Hematopoietic multipotent progenitor cell (in vitro differentiated cells): ENCODE measurements at places on chromosomes 5 and 9.
A peak's percentile ranks its signal among the peaks of the same experiment; 100 is the strongest.

GRCh38 chr5:142736247-142736632 is 33.9 kb upstream of the ARHGAP26 start:
- no peak for DNase-seq

- no peak for DNase-seq
Observed at GRCh38 chr5:155546075-155546474, 532.5 kb downstream of the KIF4B start.

DNA sequence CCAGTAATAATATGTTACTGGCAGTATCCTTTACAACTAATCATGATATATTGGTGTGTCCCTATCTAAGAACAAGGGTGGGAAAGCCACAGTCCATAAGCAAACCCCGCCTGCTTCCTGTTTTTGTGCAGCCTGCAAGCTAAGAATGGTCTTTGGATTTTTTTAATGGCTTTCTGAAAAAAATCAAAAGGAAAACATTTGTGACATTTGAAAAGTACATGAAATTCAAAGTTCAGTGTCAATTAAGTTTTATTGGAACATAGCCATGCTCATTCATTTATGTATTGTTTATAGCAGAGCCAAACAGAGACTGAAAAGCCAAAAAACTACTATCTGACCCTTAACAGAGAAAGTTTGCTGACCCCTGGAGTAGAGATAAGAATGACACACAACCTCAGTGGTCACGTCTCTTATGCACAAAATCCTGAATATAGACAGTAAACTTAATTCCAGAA is 12.8 kb upstream of the TMEM245 start:
- DNase-seq = peak; percentile 47

GRCh38 chr5:83368319-83368718 is 103.2 kb upstream of the VCAN start:
- DNase-seq = no peak

- peak; percentile 94 for DNase-seq
Observed at GRCh38 chr5:177390363-177391300, 6.4 kb downstream of the SLC34A1 start.

GRCh38 chr9:122366074-122366660 is 4.7 kb upstream of the PTGS1 start:
- no peak for DNase-seq

GRCh38 chr9:36207546-36208012 is 16.9 kb downstream of the CLTA start:
- DNase-seq = no peak

DNA sequence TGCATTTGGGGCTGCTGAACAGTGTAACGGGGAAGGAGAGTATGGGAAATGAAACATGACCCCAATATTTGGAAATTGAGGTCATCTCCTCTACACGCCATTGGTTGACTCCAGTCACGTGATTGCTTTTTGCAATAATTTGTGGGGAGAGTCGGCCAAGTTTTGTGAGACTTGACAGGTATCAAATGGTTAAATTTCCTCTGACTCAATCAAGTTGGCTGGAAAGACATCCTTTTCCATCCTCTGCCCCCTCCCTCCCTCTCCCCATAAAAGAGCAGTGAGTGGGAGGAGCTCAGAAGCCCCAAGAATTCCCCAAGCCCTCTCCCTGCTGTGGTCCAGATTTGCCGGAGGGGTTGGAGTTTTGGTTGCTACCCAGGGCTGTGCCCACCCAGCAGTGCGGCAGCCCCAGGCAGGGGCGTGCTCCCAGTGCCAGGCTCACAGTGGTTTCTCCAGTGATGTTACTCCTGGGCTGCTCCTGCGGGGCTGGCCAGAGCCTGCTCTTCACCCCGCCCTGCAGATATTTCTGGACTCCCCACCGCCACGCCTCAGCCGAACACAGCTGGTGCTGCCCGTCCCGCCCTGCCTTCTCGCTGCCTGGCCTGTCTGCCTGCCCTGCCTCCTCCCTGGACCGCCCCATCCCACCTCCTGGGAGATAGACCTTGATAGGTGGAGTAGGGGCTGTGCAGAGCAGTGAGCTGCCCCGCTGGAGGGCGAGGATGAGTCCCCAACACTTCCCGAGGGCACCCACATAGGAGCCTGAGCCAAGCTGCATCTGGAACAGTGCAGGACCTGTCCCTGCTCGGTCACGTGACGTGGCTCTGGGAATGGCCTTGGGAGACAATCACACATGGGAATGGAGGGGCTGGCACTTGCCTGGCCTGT is 3.4 kb downstream of the COL5A1 start:
- no peak for DNase-seq

- DNase-seq = no peak
Observed at GRCh38 chr9:133264235-133264764, 10.7 kb downstream of the ABO start.

DNA sequence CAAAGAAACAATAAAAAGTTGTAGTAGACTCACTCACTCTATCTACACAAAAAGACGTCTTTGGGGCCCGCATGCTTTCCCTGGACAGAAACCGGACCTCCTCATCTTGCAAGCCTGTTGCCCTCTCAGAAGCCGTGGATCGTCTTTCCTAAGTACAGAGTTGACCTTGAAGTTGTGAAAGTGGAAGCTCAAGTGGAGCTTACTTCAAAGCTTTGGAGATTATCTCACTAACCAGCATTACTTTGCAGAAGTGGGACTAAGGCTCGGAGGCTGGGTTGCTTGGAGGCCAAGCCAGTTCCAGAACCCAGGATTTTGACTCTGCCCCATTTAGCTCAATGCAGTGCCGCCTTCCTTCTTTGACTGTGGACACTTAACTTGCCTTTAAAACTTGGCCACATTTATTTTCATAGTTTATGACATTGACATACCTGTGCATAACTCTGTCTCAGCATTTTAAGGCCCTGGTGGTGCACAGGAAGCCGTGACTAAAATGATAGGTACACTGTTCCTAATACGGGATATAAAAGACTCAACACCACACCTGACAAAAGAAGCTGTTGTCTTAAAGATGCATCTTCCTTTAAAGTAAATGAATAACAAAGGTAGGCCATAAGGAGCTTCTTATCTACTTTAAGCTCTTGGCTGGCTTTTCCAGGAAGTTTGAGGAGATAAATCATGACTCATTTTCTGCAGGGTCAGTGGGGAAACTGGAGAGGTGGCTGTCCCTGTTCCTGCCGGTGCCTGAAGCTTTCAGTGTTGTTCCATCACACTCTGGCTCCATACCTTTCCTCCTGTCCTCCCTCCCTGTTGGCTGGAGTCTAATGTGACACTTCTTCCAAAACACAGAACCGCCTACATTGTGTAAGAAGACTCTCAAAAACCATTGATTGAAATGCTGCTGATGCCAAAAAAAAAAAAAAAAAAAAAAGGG is 10.7 kb downstream of the SLC25A25 start:
- DNase-seq = no peak

DNA sequence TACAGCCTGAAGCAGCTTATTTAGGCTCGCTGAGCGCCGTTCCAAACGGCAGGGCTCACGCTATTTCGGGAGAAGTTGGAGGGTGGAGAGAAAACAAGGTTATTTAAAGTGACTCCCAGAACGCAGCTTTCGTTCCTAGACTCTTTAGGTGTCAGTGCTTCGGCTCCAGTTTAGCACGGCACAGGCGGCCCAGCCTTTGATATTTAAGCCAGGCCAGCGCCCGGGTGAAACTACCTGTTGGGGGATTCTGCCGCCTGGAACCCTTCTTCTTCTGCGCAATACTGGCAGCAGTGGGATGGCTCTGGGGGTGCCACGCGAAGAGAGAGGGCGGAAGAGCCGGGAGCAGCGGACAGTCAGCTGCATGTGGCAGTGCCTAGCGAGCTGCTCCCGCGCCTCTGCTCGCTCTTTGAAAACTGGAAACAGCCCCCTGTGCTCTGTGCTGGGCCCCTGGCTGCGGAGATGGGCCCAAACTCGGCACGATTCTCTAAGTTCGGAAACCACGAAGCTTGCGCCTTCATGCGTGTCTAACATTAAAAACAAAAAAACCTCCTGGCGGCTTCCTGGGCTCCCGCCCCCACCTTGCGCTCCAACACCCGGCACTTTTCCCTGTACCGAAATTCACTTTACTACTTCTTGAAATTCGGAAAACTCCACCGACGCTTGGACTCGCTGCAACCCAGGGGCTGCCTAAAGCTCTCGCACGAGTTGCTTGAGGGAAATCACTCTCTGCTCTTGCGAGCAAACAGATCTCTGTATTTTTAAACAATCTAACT is 34.6 kb upstream of the NFIB start:
- DNase-seq = no peak

- no peak for DNase-seq
Observed at GRCh38 chr5:169015991-169016390, 284.9 kb downstream of the SLIT3 start.

GRCh38 chr9:104633976-104634520 is 16.0 kb upstream of the OR13C9 start:
- no peak for DNase-seq

- no peak for DNase-seq
Observed at GRCh38 chr9:4277531-4277991, 22.3 kb downstream of the GLIS3 start.

DNA sequence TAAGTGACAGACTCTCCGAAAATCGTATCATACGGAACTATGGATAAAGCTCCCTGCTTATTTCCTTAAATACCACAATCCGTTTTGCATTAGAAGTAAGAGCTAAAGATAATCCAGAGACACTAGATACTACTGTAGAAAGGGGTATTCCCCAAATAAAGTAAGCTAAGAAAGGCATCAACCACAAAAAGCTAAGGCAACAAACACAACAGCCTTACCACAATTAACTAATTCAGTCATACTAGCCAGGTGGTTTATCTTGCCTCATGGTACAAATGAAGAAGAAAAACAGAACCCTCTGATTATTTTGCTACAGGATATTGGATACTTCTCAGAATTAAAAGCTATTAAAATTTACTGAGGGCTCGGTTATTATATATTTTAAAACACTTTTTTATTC is 14.1 kb downstream of the ERP44 start:
- DNase-seq = no peak

GRCh38 chr9:93112116-93112863 is 16.3 kb downstream of the CARD19 start:
- DNase-seq = no peak
